H7 (cell line): ENCODE measurements at places on chromosomes 6 and 20. TPM values are rescaled to one million over a fixed set of nuclear protein-coding genes. Genes with fewer than 3 reads are reported as not detected.

DNA sequence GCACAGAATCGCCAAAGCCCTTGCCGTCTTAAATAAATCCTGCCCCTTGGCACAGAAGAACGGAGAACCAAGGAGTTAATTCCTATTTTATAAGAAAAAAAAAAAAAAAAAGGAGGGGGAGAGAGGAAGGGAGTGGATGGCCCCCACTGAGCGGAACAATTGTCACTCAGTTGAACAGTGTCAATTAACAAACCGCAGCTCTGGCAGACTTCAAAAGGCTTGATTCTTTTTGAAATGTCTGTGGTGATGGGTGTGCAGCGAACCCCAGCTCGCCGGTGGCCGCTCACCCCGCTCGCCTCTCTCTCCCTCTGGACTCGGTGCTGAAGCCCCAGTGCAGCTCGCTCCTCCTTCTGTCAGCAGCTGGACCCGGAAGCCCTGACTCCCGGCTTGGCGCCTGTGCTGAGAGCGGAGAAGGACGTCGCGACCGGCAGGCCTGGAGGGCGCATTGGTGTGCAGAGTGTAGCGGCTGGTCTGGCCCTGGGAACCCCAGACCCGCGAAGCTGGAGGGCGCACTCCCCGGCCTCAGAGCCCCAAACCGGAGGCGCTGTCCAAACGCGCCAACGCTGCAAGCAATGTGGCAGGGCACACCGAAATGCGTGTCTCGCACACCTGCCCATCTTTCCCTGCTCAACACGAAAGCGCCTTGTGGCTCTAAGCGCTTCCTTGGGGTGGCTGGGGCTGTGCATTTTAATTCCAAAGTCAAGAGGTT, 3.4 kb downstream of the LINC00237 start:
- DNase-seq, result peak; percentile 78

- peak; percentile 57 for DNase-seq
Measured at GRCh38 chr6:139373928-139374356, 506 bp downstream of the CITED2 start.

GRCh38 chr20:50629670-50630045, 61.7 kb downstream of the RIPOR3 start:
- DNase-seq, result no peak

DNA sequence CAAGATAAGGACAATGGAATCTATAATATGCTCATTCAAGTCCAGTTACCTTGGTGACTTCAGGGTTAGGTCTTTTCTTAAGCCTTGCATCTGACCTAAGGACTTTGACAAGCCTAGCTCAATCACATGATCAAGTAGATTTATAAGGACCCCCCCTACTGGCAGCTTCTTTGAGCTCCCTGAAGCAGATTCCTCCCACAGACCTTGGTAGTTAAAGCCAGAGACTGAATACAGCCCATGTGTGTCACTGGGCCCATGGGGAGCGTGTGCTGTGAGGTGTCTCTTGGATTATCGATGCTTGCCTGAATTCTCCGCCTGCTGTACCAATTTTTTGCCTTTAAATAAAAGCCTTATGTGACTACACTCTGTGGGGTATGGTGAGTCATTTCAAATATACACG, 372.7 kb upstream of the RGS17 start:
- peak; percentile 3 for DNase-seq

DNA sequence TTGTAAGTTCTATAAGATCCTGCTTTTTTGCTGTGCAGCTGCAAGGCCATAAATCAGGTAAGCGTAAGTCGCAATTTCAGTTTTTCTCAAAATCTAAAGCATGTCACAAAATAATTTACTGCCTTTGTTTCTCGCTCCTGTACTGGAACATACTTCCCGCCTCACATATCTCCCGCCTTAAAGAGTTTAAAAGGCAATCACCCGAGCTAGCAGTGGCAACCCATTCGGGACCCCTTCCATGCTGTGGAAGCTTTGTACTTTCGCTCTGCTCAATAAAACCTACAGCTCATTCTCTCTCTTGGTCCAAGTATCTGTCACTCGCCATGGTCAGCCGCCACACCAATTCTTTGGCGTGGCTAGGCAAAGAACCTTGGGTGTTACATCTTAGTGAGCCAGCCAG, 34.0 kb downstream of the CEP85L start:
- DNase-seq, result no peak

ZMYND8 gene
- 28.1 and 36.2 TPM in 2 replicates for total RNA-seq

ELOVL4 gene
- total RNA-seq, result 4.8 and 5.1 TPM in 2 replicates

VSX1 gene
- not detected in 2 replicates for total RNA-seq
